ENCODE measurements at places on chromosomes 6 and 20.

DNA sequence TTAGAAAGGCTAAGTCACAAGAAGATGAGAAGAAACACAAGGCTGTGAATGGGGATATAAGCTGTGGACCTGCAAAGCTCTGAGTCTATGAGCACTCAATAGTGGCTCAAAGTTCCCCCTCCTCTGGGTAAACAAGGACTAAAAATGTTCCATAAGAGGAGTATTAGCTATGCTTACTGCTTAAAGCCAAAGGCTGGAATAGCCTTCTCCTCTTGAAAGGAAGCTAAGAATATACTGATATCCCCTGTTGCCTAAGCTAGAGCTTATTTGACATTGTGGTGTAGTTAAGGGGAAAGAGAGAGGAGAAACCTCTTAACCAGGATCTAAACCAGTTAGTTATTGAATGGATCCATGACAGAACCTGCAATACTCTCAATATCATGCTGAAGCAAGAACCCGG, 45.8 kb downstream of the NOL7 start:
- DNase-seq, result no peak

- DNase-seq, result no peak
Observed at GRCh38 chr6:129331450-129332138, 378.4 kb downstream of the ARHGAP18 start.

DNA sequence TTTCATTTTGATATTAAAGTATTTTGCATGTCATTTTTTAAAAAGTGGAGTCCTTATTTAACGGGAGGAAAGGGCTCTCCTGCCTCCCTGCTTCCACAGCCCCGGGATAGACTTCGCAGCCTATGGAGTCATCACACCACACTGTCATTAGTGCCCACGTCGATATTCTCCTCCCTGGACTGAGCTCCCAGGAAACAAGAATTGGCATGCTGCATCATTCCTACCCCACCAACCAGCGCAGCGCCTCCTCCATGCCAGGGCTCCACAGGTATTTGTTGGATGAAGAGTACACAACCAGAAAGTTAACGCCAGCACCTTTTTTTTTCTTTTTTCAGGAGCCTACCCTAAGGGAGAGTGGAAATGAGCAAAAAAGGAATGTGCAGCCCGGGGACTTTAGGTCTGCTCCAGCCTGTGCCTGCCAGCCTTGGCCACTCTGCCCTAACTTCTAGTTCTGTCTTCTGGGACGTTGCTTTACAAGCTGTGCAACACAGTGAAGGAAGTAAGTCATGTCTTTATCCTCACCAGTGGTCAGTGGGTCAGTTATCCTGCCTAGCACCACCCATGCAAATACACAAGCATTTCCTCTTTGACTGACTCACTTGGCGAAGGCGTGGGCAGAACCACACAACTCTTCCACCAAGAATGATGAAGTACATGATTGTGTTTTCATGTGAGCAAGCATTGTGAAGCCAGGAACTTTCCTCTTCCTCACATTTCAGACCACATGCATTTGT, 180.7 kb upstream of the UST start:
- DNase-seq, result peak; percentile 86

- no peak for DNase-seq
Observed at GRCh38 chr6:158907931-158908330, 88.8 kb upstream of the EZR start.

- DNase-seq, result no peak
Observed at GRCh38 chr6:79554305-79554704, 17.1 kb upstream of the LCA5 start.

DNA sequence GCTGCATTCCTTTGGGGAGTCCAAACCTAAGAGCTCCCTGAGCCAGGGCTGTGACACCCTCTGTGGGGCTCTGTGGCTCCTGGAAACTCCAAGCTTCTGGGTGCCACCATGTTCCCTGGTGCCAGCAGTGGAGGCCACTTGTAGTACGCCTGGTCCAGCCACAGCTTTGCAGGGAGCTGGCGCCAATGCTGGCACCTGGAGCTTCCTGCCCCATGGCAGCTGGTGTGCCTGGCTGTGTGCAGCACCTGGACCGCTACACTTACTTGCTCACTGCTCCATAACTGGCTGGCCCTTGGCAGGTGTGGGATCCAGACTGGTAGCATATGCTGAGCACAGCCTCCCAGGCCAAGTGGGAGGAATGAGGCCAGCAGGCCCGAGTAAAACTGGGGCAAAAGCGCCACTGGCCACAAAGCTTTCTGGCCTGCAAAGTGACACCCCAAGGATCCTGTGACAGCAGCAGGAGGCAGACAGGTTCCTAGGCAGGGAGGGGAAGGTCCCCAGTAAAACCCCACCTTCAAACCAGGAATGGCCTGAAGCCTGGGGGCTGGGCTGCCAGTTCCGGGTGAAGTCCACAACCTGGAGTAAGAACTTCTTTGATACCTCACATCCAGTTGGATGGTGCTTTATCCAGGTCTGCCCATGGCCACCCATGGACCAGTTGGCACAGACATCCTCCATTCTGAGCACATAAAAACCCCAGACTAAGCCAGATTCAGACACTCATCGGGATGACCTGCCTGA, 461.0 kb downstream of the TBC1D32 start:
- no peak for DNase-seq

DNA sequence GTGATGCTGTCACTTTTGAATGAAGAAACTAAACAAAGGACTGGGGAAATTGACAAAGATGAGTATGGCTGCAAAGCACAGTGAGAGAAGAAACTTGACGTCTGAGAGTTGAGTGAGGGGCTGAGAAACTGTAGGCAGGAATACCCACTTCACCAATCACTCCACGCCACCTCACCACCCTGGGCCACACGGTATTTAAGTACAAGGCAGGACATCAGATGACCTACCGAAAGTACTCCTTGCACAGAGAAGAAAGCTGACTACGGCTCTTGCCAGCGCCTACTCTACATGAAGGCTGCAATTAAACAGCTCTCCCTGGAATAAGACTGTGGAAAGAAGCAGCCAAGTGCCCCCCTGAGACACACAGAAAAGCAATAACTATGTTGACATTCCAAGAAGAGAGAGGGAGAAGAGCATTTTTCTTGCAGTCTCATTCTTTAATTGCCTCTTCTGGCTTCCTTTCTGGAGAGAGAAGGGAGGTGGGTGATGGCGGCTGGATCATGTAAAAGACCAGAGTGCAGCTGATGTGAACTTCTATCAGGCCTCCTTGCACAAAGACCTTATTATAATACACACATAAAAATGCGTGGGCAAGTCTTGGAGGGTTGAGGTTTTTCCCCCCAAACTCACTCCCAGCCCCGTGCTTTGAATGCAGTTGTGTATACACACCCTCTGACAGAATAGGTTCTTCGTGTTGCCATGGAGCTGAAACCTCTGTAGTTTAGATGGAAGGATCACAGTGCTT, 44.6 kb downstream of the HIVEP2 start:
- DNase-seq, result no peak

DNA sequence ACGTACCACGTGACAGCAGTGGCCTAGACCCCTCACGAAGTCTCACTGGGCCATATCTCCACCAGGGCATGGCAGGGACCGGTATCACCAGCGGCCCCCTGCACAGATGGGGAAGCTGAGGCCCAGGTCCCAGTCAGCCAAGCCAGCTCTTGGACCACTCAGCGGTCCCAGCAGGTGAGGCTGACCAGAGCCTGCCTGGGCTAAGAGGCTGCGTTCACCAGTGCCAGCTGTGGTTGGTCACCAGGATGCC, 2.6 kb upstream of the MRGBP start:
- DNase-seq, result no peak

DNA sequence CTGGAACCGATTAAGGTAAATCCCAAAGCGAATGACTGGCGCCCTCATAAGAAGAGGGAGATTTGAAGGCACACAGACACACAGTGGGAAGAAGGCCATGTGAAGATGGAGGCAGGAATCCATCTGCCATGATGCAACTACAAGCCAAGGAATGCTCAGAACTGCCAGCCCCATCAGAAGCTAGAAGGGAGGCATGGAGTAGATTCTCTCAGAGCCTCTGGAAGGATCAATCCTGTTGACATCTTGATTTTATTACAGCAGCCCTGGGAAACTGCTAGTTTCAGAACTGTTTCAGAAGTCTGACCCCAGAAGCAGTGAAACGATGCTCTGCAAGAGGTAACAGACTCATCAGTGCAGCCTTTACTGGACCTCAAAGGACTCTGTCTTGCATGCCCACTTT, 103.5 kb upstream of the GPR6 start:
- DNase-seq, result no peak

DNA sequence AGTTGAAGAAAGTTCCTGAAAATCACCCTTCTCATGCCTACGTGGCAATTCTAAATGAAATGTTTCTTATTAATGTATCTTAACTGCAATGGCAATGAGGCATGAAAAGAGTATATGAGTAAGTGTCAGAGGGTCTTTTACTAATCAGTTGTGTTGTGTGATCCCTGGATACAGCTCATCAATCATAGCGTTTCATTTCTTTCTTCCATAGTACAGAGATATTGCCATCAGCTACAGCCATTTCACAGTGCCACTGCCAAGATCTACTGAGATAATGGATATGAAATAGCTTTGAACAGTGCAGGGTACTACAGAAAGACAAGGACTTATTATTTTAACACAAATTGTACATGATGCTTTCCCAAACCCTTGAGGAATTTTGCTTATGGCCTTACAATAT, 450.8 kb downstream of the KHDRBS2 start:
- no peak for DNase-seq

DNA sequence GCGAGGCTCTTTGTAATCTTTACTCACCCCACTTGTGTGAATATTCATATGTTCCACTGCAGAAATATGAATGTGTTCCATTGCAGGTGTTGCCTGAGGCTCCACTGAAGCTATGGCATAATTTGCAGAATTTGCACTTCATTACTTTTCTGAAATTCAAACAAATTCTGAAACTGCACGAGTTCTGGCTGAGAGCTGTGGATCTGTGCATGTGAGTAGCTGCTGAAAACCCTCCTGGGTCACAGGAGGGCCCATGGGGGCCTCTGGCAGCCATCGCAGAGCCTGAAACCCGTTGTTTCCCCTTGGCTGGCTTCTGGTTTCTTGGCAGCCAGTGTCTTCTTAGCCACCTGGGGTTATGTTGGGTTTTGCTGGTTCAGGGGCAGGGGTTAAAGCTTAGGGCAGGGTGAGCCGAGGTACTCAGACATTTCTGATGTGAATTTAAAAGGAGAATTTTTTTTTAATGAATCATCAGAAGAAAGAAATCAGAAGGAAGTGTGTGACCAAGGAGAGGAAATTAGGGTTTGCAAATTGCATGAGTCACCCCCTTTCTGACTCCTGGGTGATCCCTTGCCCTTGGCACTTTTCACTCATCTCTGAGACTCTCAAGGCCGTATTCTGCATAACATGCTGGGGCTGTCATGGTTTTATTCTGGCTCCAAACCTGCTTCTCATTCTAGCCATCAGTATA, 40.6 kb downstream of the TOX2 start:
- DNase-seq, result peak; percentile 84

DNA sequence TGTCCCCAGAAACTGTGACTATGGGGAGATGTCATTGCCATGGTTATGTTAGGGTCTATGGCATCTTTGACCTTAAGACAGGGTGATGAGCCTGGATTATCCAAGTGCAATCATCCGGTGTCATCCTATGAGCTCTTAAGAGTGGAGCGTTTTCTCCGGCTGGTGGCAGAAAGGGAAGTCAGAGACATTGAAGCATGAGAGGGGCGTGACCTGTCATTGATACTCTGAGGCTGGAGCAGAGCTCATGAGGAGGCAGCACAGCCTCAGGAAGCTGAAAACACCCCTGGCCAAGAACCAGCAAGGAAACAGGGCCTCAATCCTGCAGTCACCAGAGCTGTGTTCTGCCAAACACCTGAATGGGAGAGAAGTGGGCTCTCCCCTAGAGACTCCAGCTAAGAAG, 59.6 kb downstream of the ANKRD60 start:
- no peak for DNase-seq

- no peak for DNase-seq
Observed at GRCh38 chr6:32132110-32132509, 2.0 kb upstream of the FKBPL start.

DNA sequence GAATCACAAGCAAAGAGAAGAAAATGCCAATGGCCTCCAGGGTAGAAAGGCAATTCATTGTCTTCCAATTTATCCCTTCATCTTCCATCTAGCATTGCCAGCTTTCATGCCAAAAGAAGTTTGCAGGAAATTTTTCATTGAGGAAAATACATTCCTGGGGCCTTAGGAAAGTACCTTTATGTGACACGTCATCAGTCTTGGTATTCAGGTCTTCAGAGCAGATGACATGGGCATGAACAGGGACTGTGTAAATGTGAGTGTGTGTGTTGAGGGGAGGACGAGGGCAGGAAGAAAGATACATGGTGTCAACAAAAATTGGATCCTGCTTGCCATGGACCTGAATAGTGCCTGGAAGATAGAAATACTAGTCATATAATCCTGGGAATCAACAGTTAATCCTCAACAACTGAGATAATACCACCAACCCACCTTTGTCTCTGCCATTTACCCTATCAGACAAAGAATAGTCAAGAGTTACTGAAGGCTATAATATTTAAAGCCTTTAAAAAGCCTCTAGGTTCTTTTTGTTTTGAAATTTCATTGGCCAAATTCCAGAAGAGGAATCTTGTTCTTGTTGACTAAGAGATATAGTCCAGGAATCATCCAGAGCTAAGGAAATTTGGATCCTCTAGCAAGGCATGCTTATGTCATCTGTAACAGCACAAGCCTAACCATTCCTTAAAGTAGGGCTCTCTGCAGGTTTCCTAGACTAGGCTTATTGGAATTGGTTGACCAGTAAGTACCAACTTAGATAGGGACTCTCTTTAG, 405.8 kb upstream of the SASH1 start:
- DNase-seq, result no peak

- DNase-seq, result no peak
Observed at GRCh38 chr6:147930745-147931144, 411.9 kb upstream of the SASH1 start.

GRCh38 chr6:166541876-166542579, 44.5 kb downstream of the RAMACL start:
- DNase-seq, result no peak

GRCh38 chr20:43744151-43744611, 17.4 kb upstream of the GTSF1L start:
- DNase-seq, result no peak

- no peak for DNase-seq
Observed at GRCh38 chr20:23242104-23242503, 108.5 kb upstream of the NXT1 start.

GRCh38 chr6:127272576-127272975, 5.9 kb downstream of the RNF146 start:
- no peak for DNase-seq

- DNase-seq, result no peak
Observed at GRCh38 chr6:160398674-160399271, 50.6 kb downstream of the SLC22A3 start.
